CD4-positive, alpha-beta T cell (primary cell): ENCODE measurements at places on chromosomes 3 and 15. TPM values are rescaled to one million over a fixed set of nuclear protein-coding genes. Genes with fewer than 3 reads are reported as not detected.

DNA sequence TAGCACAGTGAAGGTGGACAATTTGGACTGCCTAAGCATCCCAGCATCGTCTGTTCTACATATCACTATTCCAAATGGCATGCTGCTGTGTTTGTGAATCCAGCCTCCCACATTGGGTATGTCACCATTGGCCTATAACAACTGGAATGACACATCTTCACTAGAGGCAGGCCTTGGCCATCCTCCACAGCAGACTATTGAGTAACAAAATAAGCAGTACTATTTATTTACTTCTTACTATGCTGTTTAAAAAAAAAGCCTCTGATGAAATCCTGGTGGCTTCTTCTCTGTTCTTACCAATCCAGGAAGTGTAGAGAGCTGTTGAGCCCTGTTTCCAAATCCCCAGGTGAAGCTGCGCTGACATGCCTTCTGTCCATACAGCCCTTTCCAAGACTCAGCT is 30.6 kb upstream of the CERS3 start:
- no peaks in the 10 kb centered on the region for H3K4me1 ChIP-seq
- no peak for DNase-seq
- peaks cover 2% of the 10 kb centered on the region for H3K36me3 ChIP-seq
- no peak overlapping the region for H3K4me3 ChIP-seq
- H3K27ac ChIP-seq: no peak overlapping the region
- no peaks in the 10 kb centered on the region for H3K27me3 ChIP-seq

DNA sequence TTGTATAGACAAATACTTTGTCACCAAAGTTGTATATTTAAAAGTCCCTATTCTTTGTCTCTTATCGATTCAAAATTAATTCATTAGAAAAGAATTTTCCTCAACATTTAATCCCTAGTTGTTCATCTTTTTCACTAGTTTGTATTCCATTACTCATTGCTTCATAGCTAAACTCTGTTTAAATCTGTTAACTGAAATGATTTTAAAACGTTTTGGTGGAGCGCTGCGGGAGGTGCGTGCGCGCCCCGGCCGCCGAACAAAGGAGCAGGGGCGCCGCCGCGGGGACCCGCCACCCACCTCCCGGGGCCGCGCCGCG is 56.4 kb upstream of the GOLGA8A start:
- no peak overlapping the region for H3K4me3 ChIP-seq
- H3K27me3 ChIP-seq: peaks cover 79% of the 10 kb centered on the region
- no peak overlapping the region for H3K27ac ChIP-seq
- no peaks in the 10 kb centered on the region for H3K36me3 ChIP-seq

GRCh38 chr15:55297315-55297714 is 7.7 kb upstream of the RAB27A start:
- no peaks in the 10 kb centered on the region for H3K27me3 ChIP-seq
- H3K4me1 ChIP-seq: no peaks in the 10 kb centered on the region
- no peaks in the 10 kb centered on the region for H3K36me3 ChIP-seq
- no peak overlapping the region for H3K4me3 ChIP-seq
- no peak overlapping the region for H3K27ac ChIP-seq
- DNase-seq: no peak

GRCh38 chr3:145383416-145383815 is 777.6 kb downstream of the PLOD2 start:
- no peak overlapping the region for H3K27ac ChIP-seq
- no peak for DNase-seq

GRCh38 chr15:68424754-68425390 is 7.1 kb downstream of the ITGA11 start:
- H3K4me1 ChIP-seq: no peaks in the 10 kb centered on the region
- H3K27ac ChIP-seq: no peak overlapping the region
- DNase-seq: no peak

GRCh38 chr3:76177610-76178009 is 392.3 kb upstream of the ZNF717 start:
- H3K27ac ChIP-seq: no peak overlapping the region
- no peak overlapping the region for H3K4me3 ChIP-seq
- no peak for DNase-seq
- H3K4me1 ChIP-seq: no peaks in the 10 kb centered on the region
- no peaks in the 10 kb centered on the region for H3K27me3 ChIP-seq

- H3K27me3 ChIP-seq: peaks cover 9% of the 10 kb centered on the region
- no peaks in the 10 kb centered on the region for H3K4me1 ChIP-seq
- H3K27ac ChIP-seq: no peak overlapping the region
- no peak overlapping the region for H3K4me3 ChIP-seq
Observed at GRCh38 chr3:127299276-127299675, 11.4 kb upstream of the PRR20G start.

GRCh38 chr3:31873254-31873820 is 107.7 kb downstream of the OSBPL10 start:
- no peak overlapping the region for H3K4me3 ChIP-seq
- H3K27ac ChIP-seq: no peak overlapping the region
- H3K36me3 ChIP-seq: no peaks in the 10 kb centered on the region
- DNase-seq: no peak

- H3K4me3 ChIP-seq: no peak overlapping the region
- no peak overlapping the region for H3K27ac ChIP-seq
- no peaks in the 10 kb centered on the region for H3K36me3 ChIP-seq
- no peaks in the 10 kb centered on the region for H3K4me1 ChIP-seq
Observed at GRCh38 chr3:124295362-124295761, 303.4 kb upstream of the ROPN1 start.

GRCh38 chr15:85704066-85704465 is 90.7 kb downstream of the KLHL25 start:
- no peak for DNase-seq
- peak overlapping the region; percentile 88 for H3K27ac ChIP-seq
- H3K36me3 ChIP-seq: peaks cover 29% of the 10 kb centered on the region
- H3K4me1 ChIP-seq: peaks cover 64% of the 10 kb centered on the region
- H3K27me3 ChIP-seq: no peaks in the 10 kb centered on the region
- H3K4me3 ChIP-seq: peak overlapping the region; percentile 4

DNA sequence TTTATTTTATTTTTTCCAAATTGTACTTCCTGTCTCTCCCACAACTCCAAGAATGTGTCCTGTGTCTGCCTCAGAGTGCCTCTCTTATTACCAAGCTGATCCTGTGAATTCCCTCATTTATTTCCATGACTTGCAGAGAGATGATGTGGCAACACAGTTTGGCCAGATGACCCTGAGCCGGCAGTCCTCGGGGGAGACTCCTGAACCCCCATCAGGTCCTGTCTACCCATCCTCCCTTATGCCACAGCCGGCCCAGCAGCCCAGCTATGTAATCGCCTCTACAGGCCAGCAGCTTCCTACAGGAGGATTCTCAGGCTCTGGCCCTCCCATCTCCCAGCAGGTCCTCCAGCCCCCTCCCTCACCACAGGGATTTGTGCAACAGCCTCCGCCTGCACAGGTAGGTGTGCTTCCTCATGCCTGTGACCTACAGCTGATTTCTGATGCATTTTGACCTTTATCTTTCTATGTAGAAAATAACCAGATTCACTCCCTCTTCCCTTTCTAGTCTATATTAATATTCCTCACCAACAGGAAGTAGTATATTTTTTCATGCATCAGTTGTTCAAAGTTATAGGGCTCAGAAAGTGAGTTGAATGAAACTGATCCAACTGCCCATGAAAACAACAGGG is 100.0 kb downstream of the ARPP21 start:
- no peaks in the 10 kb centered on the region for H3K36me3 ChIP-seq
- DNase-seq: no peak
- H3K27ac ChIP-seq: no peak overlapping the region
- H3K4me1 ChIP-seq: no peaks in the 10 kb centered on the region
- no peak overlapping the region for H3K4me3 ChIP-seq

GRCh38 chr3:25432176-25432720 is 4.2 kb downstream of the RARB start:
- peaks cover 35% of the 10 kb centered on the region for H3K27me3 ChIP-seq
- H3K36me3 ChIP-seq: no peaks in the 10 kb centered on the region
- H3K4me1 ChIP-seq: no peaks in the 10 kb centered on the region

GRCh38 chr3:48435774-48436476 is 4.0 kb downstream of the CCDC51 start:
- H3K27me3 ChIP-seq: no peaks in the 10 kb centered on the region
- no peak overlapping the region for H3K4me3 ChIP-seq
- H3K36me3 ChIP-seq: peaks cover 15% of the 10 kb centered on the region
- H3K27ac ChIP-seq: no peak overlapping the region

DNA sequence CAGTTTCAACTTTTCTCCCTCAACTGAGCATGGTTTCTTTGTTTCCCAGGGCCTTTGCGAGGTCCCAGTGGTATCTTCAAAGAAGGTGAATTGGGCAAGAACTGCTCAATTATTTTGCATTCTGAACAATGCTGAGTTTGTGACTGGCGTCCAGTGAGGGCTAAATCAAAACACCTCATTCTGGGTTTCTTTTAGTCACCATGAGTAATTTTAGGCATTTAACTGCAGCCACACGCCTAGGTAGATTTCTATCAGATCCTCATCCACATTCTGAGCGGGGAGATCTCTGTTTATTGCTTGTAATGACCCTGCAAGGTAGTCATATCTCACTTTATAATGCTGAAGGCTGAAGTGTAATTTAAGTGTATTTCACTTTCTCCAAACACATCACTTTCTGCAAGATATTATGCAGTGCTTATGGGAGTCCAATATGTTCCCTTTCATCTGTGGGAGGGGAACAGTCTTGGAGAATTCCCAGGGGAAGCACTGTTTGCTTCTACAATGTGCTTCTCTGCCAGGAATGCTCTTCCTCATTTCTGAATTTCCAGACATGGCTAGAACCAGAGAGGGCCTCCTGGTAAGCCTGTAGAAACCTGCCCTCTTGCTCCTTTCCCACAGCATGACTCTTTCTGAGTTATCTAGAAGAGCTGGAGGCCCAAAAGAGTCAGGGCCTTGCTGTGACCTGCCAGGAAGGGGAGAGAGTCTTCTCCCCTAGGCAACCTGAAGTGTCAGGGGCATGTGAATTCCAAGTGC is 91.7 kb downstream of the FRMD4B start:
- H3K27ac ChIP-seq: no peak overlapping the region
- no peak overlapping the region for H3K4me3 ChIP-seq
- no peaks in the 10 kb centered on the region for H3K27me3 ChIP-seq
- DNase-seq: no peak
- H3K36me3 ChIP-seq: no peaks in the 10 kb centered on the region
- H3K4me1 ChIP-seq: no peaks in the 10 kb centered on the region

The MYRIP gene
- not detected for total RNA-seq

The GP9 gene
- not detected for total RNA-seq

The GOLGA8T gene
- total RNA-seq: not detected

The DAZL gene
- not detected for total RNA-seq

The GPR62 gene
- not detected for total RNA-seq
